Suppressor macrophage treated with lipopolysaccharide for 1 hour (primary cell): ENCODE measurements at places on chromosomes 1 and 21.

DNA sequence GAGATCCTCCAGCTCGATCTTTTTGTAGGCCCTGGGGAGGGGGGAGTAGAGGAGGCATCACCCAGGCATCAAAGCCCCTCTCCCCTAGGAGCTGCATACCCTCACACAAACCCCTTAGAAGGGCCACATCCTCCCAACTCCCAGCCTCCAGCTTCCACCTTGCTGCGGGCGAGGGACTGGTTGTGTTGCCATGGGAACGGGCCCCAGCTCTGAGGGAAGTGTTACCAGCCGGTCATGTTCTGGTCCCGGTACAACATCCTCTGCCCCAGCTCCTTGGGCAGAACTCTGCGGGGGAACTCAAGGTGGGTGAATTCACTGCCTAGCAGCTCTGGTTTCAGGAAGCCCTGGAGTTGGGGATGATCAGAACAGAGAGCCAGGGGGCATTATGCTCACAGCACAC lies 4.1 kb downstream of the PPM1J start:
- no peak for DNase-seq

- DNase-seq, result no peak
Measured at GRCh38 chr1:219109424-219110018, 64.2 kb upstream of the LYPLAL1 start.

DNA sequence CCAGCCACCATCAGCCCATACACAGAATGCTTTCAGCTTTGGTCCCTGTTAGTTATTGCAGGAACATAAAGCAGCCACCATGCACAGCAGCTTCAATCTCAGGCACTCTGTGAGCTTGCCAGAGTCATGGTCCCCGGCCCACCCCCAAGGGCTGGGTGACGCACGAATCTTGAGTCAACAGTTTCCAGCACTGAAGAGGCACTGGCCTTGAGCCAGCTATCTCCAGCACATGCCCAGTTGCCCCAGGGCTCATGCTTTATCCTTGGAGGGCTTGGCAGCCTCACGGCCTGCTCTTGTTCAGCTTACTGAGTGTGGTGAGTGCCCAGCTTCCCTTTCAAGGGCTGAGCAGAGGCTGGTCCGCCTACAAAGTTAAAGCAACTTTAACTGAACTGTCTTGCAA lies 200.7 kb upstream of the RAB4A start:
- peak; percentile 84 for DNase-seq

DNA sequence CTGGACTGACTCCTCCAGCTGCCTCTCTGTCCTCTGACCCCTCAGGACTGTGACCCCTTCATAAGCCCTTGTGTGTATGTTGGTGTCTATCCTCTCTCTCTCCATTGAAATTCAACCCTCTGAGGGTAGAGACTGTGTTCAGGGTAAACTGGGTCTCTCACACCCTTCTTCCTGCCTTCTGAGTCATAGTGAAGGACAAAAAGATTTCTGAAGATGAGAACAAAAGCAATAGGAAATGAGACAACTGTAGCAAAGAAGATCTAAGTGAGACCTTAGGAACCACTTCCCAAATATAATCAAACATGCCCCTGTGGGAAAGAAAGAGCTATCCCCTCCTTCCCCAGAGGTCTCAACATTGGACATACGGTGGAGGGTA lies 16.9 kb downstream of the NUAK2 start:
- no peak for DNase-seq

DNA sequence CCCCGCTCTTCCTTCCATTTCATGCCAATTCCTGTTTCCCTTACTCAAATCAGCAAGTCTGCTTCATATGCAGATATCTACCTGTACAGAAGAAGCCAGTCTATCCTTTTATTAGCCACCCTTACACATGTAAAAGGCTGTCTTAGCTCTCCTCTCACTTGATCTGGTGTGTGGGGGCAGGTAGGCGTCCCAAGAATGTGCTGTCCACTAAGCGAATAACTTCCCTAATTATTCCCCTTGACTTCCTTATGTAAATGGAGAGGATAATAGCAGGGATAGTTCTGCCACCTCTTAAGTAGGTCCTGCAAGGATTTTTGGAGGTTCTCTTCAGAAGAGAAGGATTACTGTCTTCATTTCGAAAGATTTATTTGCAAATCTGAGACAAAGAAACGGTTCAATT lies 160.4 kb downstream of the TTLL7 start:
- no peak for DNase-seq

DNA sequence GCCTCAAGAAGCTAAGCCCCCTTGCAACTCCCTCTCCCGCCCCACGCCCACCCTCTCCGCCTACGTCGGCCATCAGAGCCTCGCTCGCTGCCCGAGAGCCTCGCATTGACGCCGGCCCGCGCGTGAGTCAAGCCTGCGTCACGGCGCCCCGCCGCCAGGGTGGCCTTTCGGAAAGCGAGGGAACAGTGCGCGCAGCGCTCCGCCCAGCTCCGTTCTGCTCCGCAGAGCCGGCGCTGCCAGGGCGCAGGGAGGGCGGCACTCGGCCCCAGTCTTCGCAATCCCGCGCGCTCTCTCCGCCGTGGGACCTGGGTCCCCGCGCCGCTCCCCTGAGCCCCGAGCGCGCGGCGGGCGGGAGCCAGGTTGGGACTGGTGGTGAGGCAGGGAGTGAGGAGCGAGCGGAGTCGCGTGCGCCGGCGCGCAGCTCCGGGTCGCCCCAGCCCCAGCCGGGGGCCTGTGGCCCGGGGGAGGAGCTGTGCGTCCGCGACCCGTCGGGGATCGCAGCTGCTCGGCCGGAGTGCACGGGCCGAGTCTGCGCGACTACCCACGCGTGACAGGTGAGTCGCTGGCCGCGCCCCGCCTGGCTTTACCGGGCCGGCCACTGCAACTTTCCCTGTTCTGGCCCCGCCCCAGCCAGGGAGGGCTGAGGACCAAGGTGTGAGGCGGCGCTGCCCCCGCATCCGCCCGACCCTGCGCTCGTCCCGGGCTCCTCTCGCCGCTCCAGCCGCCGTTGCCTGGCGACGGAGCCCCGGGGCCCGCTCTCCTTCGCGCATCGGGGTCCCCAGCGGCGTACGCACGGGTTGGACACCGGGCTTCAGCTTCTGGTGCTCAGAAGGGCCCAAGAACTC lies at the start of gene SLC6A17:
SLC6A17 (plus strand) TSS at position 165 of the 845 bp plus-strand sequence. CDS start 16,436 bp downstream, outside the sequence.
- DNase-seq, result peak; percentile 48

GRCh38 chr1:54499097-54499359 lies 49.0 kb upstream of the ACOT11 start:
- no peak for DNase-seq

DNA sequence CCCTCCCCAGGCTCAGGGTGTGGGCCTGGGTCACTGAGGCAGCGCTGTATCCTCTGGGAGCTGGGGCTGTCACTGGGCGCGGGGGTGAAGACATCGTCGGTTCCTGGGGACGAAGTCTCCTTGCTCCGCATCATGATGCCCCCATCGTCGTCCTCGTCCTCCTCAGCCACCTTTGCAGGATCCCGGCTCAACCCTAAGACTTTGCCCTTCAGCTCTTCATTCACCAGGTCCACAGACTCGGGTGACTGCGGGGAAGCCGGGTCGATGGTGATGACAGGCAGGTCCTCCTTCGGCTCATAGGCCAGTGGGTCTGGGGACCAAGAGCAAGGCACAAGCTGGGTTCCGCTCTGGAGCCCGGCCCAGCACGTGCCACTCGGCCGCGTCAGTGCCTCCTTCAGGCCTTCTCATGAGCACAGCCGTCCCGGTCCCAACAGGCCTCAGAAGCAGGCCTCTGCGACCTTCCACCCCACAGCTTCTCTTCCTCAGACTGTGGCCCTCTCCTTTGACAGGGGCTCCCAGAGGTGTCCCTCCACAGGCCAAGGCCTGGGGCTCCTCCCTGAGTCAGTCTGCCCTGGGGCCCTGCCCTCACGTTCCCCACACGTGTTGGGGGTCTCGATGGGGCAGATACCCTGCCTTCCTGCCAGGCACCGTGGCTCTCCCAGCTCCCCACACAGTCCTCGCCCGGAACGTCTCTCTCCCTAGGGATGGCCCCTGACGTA lies 54.4 kb downstream of the SLC9A1 start:
- DNase-seq, result no peak

DNA sequence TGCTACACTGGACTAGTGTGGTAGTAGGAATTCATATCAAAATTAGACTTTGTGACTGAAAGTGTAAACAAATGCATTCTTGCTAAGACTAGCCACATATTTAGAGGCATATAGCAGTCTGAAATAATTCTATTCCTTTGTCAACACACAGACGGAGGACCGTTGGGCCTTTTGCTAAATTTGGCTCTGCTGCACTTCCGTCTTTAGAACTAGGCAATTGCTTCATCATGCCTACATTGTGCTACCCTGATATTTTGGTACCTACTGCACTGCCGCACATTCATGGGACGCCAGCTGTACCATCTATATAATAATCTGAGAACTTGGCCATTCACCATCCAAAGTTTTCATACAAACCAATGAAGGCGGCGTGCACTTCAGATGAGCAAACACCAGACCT lies 346.8 kb downstream of the KIF26B start:
- peak; percentile 40 for DNase-seq
